ENCODE measurements at places on chromosomes 3 and 15.

GRCh38 chr3:140571836-140572235 is 106.0 kb upstream of the TRIM42 start:
- DNase-seq, result no peak

DNA sequence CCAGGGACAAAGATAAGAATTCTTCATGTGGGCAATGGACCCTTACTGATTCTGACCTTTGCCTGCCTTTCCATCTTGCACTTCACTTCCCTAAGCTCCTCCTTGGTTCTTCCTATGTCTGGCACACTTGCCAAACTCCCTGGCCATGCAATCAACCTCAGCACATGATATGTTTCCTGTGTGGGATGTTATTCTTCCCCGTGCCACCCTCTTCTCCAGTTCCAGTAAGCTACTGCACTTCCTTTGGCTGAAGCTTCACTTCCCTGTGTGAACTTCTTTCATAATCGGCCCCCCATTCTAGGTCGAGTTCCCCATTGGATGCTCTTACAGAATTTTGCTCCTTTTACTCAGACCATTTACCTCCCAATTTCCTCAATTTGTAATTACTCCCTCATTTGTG is 10.7 kb upstream of the TASOR start:
- no peak for DNase-seq

GRCh38 chr3:26962492-26963360 is 340.2 kb downstream of the LRRC3B start:
- DNase-seq, result no peak

DNA sequence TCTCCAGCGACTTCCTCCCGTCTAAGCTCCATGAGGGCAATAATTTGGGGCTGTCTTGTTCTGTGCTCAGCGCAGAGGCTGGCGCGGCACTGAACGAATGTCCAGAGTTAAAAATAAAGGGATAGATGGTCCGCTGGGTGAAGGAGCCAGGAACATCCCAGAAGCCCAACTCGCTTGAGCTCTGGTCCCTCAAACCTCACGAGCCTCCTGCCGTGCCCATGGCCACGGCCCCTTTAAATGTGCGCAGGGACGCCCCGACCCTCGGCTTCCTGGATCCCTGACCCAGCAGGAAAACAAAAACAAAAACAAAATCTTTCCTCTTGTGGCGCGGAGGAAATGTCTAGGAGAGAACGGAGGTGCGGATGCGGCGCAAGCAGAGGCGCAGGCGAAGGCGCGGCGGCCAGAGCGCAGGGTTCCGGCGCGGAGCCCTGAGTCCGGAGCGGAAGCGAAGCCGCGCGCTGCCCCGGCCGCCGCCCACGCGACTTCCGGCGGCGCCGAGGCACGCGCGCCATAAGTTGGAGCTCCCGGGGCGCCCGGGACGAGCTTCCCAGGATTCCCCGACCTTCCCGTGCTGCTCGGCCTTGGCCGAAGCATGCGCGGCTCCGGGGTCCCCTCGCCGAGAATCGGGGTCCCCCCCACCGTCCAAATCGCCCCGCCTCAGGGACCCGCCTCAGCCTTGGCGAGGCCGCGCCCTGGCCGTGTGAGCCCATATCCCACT is 52.9 kb upstream of the WNT7A start:
- no peak for DNase-seq

DNA sequence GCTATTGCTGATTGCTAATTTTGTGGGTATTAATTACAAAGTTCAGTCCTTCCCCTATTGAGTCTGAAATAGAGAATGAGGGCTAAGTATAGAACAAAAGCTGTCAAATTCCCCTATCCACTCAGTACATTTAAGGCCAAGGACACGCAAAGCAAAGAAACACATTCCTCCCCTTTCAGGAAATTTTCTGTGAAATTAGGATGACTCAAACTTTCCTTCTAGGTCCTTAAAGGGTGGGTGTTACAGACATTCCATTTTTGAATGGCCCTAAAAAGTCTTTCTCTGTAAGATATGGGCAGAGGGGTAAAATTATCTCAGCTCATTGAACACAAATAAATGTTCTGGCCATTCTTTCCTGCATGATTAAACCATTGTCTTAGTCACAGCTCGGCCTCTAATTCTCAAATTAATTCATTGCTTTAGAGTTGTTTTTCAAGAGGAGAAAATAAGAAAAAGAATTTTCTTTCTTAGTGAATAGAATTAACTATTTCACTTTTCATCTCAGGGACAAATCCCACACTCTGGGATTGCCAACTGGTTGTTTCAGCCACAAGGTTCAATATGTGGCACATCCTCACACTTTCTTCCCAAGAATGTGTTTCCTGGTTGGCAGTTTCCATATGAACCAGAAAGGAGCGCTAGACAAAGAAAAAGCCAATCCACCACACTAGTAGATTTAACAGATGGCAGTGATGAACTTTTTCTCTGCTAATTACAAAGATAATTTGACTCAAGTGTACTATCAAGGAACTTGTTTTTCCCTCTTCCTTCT is 424.1 kb downstream of the ZNF385D start:
- no peak for DNase-seq

DNA sequence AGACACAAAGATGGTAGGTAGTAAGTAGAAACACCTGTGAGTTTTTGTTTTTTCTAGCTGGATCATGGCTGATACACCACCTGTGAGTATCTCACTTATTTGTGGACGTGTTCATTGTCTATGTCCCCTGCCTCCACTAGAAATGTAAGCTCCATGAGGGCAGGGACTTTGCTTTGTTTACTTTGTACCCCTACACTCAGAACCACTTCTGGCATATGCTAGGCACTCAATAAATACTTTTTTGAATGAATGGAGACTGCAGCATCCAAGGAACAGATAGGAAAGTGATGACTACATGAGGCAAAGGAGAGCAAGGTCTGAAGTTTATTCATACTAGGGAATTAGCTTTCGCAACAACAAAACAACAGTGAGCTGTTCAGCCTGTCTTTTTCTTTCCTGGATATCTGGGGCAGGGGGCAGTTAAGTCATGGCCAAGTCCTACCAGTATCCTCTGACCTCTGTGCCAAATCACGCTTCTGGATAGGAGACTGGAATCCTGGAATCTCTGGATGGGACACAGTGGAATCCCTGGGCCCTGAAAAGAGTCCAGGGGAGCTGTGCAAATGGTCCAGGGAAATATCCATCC is 11.6 kb upstream of the EPB42 start:
- no peak for DNase-seq

- no peak for DNase-seq
These were observed 23.5 kb downstream of the KLHL25 start for GRCh38 chr15:85771271-85771670.

GRCh38 chr3:134155446-134155845 is 95.2 kb downstream of the RYK start:
- DNase-seq, result no peak

Measured in stimulated activated CD4-positive, alpha-beta T cell treated with anti-CD3 and anti-CD28 coated beads, TNF-alpha, amount 100 ng/mL, for 4 hours (primary cell).